ENCODE measurements at places on chromosomes 3 and 15.
A peak's percentile ranks its signal among the peaks of the same experiment; 100 is the strongest.

- no peak for DNase-seq
Observed at GRCh38 chr3:147651107-147651778, 242.1 kb downstream of the ZIC1 start.

DNA sequence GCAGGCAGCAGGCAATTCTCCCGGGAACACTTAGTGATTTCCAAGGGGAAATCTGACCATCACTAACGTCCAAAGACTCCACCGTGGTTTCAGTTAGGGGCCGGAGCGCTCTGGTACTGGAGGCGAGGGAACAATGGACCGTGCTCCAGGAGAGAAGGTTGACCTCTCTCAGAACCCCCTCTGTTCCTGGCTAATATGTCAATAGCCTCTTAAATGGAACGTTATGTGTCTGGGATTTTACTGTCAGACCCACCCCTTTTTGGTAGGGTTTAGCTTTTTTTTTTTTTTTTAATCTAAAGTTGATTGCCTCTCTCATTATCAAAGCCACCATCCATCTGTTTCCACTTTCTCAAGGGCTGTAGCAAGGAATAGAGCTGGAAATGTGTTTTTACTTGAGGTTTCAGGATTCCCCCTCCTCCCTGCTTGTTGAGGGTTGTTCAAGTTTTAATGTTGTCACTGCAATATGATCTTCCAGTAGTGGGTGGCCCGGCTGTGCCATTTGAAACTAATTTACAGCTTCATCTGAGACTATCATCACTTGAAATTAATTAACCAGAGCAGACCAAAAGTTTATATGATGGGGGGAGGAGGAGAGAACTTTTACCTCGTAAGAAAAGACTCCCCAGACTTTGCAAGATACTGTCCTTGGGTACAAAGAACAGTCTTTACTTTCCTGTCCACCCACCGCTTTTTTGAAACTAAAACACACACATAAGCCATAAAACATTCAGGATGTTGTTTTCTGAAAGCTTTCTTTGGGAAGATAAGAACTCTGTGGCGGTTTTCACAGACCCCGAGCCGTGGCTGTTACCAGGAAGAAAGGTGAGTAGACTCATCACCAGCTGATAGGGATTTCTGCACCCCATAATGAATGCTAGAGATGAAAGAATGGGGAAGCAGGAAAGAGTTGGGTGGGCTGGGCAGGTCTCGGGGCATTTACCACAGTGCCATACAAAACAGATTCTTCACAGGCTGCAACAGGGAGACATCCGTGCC is 187.8 kb downstream of the UACA start:
- DNase-seq = no peak

GRCh38 chr15:47484059-47484458 is 233.2 kb upstream of the SEMA6D start:
- DNase-seq = no peak

DNA sequence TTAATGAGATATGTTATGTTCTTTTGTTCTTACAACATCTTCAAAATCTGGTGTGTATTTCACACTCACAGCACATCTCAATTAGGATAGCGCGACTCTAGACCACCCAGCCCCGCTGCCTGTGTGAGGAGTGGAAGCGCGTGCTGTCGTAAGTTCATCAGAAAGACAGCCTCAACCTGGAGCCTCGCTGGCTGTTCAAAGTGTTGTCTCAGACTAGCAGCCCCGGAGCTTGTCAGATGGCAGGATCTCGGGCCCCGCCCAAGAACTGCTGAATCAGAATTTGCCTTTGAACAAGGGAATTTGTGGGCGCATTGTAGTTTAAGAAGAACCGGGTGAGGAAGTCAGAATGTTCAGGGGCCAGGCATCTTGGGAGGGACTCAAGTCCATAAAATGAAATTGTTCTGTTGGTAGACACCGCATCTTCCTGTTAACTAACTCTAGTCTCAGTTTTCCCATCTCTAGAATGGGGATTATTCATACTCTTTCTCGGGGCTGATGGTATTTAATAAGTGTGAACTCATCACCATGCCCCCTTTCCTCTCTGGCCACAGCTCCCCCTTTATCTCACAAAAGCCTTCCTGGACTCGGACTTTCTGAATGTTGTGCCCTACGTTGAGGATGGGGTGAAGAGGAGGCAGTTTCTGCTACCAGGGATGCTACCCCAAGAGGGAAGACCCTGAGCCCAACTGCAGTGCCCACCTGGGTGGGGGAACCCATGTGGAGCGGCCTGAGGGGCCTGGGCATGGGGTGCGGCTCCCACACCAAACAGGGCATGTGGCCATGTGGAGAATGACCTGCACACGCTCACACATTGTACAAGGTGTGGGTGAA is 40.4 kb downstream of the BHLHE40 start:
- no peak for DNase-seq

DNA sequence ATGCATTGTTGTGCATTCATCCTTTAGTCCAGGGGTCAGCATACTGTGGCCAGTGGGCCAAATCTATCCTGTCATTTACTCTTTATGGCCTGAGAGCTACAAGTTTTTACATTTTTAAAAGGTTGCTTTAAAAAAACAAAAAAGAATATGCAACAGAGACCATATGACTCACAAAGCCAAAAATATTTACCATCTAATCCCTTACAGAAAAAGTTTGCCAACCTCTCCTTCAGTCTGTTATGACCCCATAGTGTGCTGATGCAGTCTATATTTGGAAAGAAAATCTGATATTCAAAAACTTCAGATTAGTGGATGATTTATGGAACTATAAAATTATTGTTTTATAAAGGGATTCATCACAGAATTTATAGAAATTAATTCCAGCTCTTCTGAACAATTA is 237.5 kb upstream of the IL12A start:
- no peak for DNase-seq

- DNase-seq = no peak
Observed at GRCh38 chr15:68991723-68992122, 22.8 kb upstream of the NOX5 start.

DNA sequence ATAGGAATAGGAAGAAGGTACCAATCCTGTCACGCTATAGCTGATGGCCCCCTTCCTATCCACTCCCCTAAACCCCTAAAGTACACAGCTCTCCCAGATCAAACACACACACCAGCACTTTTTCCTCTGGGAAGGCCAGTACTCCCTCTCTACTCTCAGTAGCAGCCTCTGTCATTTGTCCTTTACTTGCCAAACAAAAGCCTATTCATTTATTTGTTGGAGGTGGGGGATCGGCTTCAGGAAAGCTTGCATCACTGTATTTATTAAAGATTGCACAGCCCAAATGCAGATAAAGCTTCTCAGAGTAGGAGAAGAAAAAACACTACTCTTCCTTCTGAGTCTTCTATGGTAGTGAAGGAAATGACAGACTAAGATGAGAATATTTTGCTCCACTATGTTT is 429.7 kb upstream of the RASGRP1 start:
- no peak for DNase-seq

- DNase-seq = no peak
Observed at GRCh38 chr3:113867506-113867905, 28.9 kb downstream of the GRAMD1C start.

GRCh38 chr3:13349823-13350222 is 70.3 kb downstream of the NUP210 start:
- no peak for DNase-seq

DNA sequence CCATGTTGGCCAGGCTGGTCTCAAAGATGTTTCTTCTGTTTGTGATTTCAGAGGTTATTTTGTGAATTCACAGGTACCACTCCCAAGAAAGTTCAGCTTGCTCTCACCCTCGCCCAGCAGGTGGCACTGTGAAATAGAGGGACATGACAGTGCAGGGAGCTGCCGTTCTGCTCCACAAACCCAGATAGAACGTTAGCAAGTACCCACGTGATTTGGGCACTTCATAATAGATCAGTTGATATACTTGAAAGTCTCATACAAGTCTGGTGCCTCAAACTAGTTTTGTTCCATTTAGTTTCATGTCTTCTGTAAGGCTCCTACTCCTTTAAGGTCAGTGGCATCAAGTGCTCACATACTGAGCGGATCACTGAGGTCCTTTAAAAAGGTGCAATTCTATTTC is 45.5 kb downstream of the FILIP1L start:
- peak; percentile 68 for DNase-seq

- DNase-seq = no peak
Observed at GRCh38 chr3:56837196-56837955, 35.6 kb upstream of the ARHGEF3 start.

GRCh38 chr15:67149068-67149772 is 83.8 kb downstream of the SMAD3 start:
- DNase-seq = no peak

GRCh38 chr3:45583021-45583851 is 11.3 kb upstream of the LIMD1 start:
- no peak for DNase-seq

GRCh38 chr15:66724732-66725463 is 22.9 kb downstream of the SMAD6 start:
- DNase-seq = no peak

GRCh38 chr15:70199124-70199482 is 101.4 kb upstream of the TLE3 start:
- no peak for DNase-seq

GRCh38 chr15:63923993-63924950 is 90.5 kb upstream of the HERC1 start:
- no peak for DNase-seq

DNA sequence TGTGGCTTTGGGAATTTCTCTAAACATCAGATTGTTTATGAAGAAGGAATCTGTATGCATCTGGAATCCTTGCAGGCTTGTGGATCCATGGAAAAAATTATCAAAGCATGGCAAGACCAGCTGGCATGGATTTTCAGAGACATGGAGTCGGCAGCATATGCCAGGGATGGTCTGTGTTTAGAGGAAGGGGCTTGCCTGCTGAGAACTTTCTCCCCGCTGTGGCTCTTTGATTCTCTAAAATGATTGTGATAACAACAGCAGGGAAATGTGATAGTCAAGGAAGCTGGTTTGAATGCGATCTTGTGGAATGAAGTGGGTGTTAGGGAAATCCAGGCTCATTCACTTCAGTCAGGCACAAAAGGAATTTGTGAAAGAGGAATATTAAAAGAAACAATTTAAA is 245.7 kb upstream of the THRB start:
- no peak for DNase-seq

DNA sequence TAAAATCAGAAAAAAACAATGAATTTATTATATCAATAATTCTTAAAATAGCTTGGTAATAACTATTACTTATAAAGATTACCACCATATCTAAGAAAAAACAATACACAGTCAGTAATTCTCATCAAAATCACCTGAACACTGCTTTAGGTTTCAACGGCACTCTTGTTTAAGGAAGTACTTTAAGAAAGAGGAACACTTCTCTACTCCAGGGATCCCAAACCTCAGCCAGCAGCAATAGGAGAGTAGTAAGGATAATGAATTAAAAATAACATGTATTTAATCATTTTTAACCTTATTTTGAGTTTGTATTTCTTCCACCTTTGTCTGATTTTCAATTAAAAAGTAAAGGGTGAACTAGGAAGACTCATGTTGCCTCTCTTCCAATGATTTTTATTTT is 494.0 kb upstream of the NR2F2 start:
- DNase-seq = no peak

- no peak for DNase-seq
Observed at GRCh38 chr3:123751433-123751832, 132.7 kb downstream of the MYLK start.

DNA sequence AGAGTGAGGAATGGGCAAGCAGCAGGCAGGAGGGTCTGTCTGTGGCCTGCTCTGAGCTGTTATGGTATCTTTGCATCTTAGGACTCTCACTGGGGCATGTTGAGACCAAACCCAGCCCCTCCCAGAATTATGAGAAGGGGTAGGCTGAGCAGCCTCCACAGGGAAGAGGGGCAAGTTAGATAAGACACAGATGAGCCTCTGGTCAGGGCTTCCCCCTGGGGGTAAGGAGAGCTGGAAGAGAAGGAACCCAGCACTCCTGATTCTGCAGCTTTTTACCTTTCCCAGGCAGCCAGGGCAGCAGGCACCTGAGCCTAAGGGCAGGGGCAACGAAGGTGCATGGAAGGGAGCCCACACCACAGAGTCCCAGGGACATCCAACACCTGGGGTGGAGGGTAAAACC is 19.3 kb downstream of the DUOX1 start:
- DNase-seq = no peak

DNA sequence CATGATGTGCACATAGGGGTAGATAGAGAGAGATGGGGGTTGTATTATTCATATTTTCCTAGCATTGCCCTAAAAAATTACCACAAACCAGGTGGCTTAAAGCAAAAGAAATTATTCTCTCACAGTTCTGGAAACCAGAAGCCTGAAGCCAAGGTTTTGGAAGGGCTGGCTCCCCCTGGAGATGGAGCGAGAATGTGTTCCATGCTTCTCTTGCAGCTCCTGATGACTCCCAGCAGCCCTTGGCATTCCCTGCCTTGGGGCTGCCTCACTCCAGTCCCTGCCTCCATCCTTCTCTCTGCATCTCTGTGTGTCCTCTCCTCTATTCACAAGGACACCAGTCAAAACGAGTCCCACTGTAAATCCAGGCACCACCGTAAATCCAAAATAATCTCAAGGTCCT is 91.5 kb upstream of the FAM174B start:
- DNase-seq = no peak

GRCh38 chr3:42117175-42118008 is 26.2 kb downstream of the TRAK1 start:
- DNase-seq = no peak
